ENCODE measurements at places on chromosomes 16 and 17.

GRCh38 chr17:57908278-57908677 is 46.9 kb downstream of the CUEDC1 start:
- no peak for DNase-seq

GRCh38 chr16:1416521-1416941 is 2.0 kb upstream of the UNKL start:
- DNase-seq = no peak

GRCh38 chr17:71828182-71828596 is 292.6 kb upstream of the SOX9 start:
- no peak for DNase-seq

GRCh38 chr17:10807704-10808128 is 3.8 kb upstream of the TMEM238L start:
- DNase-seq = no peak

- DNase-seq = no peak
Measured at GRCh38 chr16:14139872-14140271, 68.8 kb downstream of the MRTFB start.

DNA sequence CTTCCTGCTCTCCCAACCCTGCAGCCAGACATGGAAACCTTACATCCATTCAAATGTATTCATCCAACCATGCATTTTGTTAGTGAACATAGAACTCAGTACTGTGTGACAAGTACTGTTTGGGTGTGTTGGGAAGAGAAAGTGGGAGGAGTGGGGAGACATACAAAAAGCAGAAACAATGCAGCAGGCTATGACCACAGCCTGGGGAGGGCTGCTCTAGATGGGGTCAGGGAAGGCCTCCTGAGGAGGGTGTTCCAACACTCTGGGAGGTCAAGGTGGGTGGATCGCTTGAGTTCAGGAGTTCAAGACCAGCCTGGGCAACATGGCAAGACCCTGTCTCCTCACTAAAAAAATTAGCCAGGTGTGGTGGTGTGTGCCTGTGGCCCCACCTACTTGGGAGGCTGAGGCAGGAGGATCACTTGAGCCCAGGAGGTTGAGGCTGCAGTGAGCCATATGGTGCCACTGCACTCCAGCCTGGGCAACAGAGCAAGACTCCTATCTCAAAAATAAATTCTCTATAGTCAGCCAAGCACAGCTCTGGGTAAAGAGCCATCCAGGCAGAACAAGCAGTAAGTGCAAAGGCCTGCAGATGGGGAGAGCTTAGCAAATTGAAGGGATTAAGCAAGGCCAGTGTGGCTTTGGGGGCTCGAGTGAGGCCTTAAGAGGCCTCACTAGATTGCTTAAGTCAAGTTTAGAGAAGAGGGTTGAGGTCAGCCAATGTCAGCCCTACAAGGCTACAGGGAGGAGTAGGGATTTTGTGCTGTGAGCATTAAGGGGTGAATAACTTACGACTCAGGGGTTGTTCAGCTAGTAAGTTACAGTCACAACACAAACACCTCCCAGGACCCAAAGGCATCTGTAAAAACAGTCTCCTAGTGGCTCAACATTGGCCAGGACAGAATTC is 5.5 kb downstream of the SLC13A2 start:
- no peak for DNase-seq

Measured in stimulated activated CD4-positive, alpha-beta T cell treated with anti-CD3 and anti-CD28 coated beads, Interleukin-4, amount 100 ng/mL, for 48 hours (primary cell).